ENCODE measurements at places on chromosomes 3 and 15.

DNA sequence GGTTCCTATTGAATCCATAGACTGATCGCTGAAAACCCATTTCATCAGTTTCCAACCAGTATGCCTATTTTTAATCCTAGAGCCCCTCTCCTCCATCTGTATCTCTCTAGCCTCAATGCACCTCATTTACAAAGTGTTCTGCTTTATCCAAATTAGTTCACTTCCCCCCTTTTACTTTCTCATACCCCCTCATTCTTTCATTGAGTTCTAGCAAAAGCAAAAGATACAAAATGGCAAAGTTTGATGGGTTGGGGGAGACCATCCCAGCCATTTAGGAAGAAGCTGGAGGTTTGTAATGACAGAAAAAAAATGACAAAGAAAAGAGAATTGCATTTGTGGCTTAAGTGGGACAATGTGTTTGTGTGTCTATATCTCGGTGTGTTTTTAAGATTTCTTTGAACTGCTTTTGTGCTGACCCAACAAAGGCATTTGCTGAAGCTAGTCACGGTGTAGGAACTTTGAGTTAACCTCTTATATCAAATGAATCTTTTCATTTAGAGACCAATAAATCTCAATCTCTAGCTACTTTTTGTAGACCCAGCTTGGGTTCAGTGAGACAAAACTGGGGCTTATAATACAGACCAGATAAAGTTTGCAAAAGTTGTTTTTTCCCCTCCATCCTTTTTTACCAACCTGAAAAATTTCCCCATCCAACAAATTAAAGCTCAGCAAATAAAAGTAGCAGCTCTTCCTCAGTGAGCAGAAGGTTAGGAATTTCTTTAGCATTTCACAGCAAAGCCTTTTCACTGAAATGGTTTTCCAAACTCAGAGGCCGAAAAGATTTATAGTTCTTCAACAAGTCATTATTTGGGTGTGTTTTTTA is 18.7 kb downstream of the NR2F2 start:
- no peak for DNase-seq

DNA sequence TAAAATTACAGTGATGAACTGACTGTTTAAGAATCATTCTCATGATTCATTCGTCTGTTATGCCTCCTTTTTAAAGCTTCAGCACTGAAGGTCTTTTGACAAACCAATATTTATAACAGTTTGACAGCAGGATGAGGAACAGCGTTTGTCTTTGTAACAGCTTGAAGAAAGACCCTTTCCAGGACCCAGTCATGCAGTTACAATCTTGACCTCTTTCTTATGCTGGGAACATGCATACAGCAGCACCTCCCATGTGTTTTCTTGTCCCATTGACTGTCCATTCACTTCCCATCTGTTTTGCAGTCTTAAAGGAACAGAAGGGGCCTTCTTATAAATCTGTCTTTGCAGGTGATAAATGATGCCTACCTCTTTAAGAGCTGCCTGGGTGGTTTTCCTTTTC is 87.2 kb downstream of the OPA1 start:
- no peak for DNase-seq

DNA sequence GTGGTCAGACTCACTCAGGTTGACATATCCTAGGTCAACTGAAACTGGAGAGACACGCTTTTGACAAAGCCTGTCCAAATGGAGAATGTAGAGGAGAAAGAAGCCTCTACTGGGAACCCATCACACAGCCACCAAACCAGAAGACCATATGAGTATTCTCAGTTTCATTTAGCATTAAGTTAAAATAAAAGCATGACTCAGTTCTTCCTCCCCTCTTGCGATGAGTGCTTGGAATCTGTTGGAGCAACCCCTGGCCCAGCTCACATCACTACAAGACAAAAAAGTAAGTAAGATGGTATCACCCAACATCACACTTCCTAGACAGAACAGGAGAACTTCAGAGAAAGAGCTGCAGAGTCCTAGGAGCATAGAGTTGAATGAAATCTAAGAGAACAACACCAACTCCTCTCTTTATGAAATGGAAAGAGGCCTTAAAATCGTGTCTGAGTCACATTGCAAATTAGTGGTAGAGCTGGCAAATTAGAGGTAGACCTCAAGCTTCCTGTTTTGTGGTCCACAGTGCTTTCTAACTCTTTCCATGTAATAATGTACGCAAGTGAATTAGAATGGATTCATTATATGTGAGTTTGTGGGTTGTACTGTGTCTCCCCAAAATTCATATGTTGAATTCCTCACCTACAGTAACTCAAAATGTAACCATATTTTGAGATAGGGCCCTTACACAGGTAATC is 51.2 kb downstream of the FGF12 start:
- no peak for DNase-seq

DNA sequence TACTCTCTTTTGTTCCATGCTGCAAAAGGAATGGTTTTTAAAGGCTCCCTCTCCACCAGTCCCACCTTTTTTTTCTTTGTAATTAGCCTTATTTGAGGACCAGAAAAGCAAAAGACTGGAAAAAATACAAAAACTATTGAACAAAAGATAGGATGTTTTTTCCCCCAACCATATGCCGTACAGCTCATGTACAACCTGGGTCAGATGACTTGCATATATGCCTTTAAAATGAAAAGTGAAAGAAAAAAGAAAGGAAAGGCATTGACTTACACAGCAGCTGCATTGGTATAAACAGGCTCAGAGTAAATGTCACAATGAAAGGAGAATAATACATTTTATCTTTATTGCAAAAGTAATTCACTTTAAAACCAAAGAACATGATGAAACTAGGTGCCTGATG is 69.5 kb upstream of the CMC1 start:
- no peak for DNase-seq
